Inflammatory macrophage treated with lipopolysaccharide for 4 hours (primary cell): ENCODE measurements at places on chromosomes 12 and 14.
A peak's percentile ranks its signal among the peaks of the same experiment; 100 is the strongest.

DNA sequence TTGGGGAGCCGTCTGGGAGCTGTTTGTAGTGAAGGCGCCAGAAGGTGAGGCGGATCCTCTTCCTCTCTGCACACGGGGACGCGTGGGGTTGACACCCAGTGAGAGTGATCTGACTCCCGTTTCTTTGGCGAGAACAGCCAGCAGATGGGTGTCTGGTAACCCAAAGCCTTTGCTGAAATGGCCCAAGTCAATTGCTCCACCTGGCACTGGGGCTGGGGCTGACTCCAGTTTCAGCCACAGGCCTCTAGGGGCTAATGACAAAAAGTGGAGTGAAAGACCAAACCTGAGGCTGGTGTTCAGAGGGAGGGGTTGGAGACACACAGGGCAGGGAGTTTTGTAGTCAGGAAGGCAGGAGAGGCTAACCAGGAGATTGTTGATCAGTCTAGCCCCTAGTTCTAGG is 87.0 kb downstream of the FRMD6 start:
- DNase-seq, result no peak

GRCh38 chr12:90060031-90060430 is 351.4 kb upstream of the ATP2B1 start:
- DNase-seq, result no peak

GRCh38 chr12:82047446-82047845 is 288.3 kb upstream of the PPFIA2 start:
- peak; percentile 41 for DNase-seq

GRCh38 chr12:24977060-24977459 is 28.2 kb upstream of the BCAT1 start:
- peak; percentile 88 for DNase-seq

GRCh38 chr14:100800041-100800440 is 25.9 kb upstream of the MEG3 start:
- DNase-seq, result no peak

DNA sequence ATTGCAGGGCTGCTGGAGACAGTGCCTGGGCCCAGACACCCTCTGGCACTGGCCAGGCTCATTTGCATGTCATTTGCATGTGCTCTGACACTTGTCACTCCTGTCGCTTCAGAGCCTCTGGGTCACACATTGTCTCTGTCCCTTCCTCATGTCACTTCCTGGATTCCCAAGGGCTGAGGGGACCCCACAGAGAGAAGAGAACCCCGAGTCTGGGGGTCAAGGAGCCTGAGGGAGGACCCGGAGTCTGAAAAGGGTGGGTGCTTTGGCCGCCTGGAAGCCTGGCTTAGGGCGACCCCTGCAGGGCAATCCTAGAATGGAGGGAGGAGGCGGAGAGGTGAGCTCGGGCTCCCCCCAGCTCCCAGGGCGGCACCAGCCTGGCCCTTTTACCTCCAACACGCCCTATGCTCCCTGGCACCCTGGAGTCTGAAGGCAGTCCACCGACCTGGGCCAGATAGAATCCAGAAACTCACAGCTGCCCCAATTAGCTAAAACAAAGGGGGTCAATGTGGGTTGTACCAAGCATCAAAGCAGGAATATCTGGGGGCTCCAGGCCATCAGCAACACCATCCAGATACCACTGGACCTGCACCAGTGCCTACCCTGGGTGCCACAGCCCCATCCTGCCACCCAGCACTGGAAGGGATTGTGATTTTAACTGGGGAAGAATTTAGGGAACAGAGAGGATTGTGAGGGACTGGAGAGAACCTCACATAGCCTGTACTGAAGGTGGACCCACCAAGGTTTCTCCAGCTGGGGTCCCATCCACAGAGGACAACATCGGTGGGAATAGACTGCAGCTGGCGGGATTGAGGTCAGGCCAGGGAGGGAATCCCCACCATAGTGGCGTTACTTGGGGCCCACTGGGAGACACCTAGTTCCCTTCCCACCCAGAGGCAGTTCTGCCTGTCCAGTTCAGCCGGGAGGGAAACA is 21.8 kb upstream of the KRT78 start:
- DNase-seq, result peak; percentile 41

DNA sequence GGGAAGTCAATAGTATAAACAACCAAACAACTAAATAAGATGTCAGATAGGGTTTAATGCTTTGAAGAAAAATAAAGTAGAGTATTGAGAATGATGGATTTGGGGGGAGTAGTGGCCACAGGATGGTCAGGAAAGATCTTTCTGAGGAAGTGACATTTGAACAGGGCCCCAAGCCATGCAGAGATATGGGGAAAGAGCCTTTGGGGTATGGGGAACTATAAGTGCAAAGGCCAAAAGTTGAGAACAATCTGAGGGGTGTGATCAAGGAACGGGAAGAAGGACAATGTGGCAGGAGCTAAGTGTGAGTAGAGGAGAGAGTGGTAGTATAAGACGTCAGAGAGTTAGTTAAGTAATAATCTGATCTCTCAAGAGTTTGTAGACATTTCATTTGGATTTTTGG is 1.3 kb downstream of the MRPS35 start:
- peak; percentile 48 for DNase-seq

GRCh38 chr14:22336031-22336430 is 253.0 kb downstream of the DAD1 start:
- DNase-seq, result no peak

- no peak for DNase-seq
These were observed 38.1 kb downstream of the DIO3 start for GRCh38 chr14:101599234-101599885.

DNA sequence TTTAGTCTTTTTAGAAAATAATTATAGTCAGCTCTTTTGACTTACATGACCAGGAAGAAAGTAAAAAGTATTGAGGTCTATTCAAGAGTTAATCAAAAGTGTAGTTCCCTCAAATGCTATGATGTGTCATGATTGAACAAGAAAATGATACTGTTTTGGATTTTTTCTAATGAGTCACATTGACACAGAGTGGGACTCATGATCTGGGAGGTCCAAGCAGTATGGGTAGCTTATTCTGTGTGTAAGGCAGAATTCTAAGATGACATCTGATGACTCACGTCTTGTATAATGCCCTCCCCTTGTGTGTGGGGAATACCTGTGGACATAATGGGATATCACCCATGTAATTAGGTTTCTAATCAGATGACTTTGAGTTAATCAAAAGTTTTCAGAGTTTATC is 178.1 kb upstream of the DDHD1 start:
- no peak for DNase-seq

DNA sequence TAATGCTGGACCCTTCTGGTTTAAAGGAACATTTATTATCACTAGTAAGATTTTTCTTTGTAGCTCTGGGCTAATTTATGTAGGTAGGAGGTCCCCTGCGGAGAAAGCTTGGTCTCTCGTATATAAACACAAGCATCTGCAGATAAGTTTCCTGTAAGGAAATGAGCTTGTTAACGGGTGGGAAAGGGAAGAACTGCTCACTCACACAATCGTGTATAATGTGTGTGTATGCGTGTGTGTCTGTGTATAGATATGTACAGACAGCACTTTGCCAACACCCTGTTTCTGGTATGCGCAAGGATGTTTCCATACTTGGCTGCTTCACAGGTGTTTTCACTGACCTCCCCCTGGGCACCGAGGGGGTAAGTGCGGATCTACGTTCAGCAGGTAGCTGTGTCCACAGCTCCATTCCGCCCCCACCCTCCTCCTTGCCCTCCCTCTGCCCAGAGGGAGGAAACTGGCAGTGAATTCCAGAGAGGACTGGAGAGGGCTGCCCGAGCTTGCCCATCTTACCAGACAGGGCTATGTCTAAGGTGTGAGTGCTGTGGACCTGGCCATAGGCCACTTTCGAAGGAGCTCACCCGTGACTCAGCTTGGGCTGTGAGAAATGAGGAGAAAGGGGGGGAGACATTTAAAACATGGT is 65.2 kb downstream of the NINJ2 start:
- DNase-seq, result no peak

GRCh38 chr14:105908481-105908911 is 382.1 kb downstream of the TMEM121 start:
- DNase-seq, result no peak

DNA sequence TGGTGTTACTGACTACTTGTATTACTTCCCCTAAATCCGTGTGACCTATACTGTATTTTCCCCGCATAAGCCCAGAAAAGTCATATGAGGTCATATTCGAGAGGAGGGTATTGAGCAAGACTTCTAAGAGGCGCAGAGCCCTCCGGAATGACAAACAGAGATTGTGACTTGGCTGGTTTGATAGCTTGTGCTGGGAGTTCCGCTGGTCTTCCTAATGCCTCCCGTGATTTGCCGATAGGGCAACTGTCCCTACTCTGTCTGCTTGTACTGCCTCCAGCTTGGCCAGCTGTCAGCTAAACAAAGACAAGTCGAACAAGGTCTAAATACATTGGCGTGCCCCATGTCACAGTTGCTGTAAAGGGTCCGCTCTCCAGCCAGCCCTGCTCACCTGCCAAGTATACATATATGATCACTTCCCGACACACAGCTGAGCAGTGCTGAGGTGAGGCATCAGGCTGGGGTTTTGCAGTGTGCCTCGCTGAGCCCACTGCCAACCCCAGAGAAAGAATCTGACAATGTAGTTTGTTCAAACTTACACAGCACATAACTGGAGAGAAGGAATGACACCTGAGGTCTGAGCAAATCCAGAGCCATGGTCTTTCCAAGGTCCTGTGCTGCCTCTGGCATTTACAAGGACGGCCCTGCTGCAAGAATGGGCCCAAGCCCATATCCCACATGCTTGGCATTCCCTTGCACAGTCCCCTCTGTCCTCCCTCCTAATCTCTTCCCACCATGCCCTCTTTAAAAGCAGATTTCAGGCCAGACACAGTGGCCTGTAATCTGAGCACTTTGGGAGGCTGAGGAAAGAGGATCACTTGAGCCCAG is 23.7 kb downstream of the LGMN start:
- peak; percentile 98 for DNase-seq

- no peak for DNase-seq
These were observed 17.1 kb upstream of the MYO1H start for GRCh38 chr12:109330282-109331230.

- no peak for DNase-seq
These were observed 68.8 kb downstream of the TMX1 start for GRCh38 chr14:51308866-51309265.

DNA sequence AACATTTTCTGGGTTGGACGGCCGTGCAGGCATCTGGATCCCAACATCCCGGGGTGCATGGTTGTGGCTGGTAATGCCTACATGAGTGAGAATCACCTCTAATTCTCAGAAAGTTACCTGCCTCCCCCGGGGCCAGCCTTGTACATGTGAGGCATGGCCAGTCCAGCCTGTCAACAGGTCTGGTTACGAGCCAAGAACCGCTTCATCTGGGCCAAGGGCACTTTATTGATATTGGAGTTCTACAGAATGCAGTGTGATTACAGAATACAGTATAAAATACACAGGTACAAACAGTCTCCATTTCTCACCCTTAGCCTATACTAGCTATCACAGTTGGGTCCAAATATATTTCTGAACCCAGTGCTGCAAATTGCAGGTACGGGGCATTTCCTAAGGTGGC is 84.9 kb upstream of the EVL start:
- no peak for DNase-seq

- DNase-seq, result no peak
These were observed 137.5 kb downstream of the FSCB start for GRCh38 chr14:44369401-44370123.

DNA sequence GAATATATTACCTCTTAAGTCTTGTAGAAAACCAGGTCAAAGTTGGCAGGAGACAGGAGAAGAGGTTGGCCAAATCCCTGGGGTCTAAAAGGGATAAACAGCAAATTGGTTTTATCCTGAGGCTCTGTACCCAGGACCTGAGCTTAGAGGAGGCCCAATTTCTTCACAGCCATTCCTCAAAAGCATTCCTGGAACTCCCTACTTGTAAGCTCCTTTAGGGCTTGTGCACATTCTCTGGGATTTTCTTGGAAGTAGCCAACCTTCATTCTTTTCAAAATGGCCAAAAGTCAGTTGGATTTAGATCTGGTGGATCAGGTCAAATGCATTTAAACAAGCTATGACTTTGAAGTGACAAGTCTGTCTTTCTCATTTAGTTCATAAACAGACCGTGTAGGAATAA is 152.1 kb upstream of the PLXNC1 start:
- DNase-seq, result no peak

- peak; percentile 71 for DNase-seq
These were observed 5.7 kb downstream of the MLF2 start for GRCh38 chr12:6747216-6747615.

DNA sequence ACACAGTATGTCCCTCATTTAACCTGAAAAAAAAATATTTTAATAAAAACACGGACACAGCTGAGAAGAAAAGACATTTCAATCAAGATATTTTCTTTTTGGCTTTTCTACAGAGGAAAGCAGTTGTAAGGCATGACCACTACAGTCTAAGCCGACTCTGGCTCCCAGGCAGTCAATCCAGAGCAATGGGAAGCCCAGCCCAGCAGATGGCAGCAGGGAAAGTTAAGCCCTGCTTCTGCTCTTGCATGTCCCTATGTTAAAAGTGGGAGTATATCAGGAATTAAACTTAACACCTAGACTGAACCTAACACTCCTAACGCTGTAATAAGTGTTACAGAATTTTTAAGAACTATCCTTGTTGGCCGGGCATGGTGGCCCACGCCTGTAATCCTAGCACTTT is 19.5 kb upstream of the HAL start:
- peak; percentile 50 for DNase-seq

- no peak for DNase-seq
These were observed 444.6 kb downstream of the RAD51B start for GRCh38 chr14:68264260-68264569.

- peak; percentile 27 for DNase-seq
These were observed 52.2 kb downstream of the CHST11 start for GRCh38 chr12:104508752-104509446.

DNA sequence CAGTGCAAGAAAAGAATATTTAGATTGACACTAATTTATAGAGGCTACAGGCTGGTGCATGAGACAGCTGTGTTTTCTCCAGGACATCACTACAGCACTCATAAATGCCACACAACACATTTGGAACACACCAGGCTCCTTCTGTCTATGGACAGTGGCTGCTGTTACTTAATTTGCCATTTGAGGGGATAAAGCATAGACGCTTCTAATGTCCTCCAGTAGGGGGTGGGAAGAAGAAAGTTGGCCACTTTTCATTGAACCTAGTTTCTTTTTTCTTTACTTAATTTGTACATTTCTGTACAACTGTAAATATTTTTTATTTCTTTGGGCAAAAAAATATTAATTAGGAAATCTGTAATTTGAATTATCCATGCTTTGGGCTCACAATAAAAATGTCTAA is 12.4 kb upstream of the RTN1 start:
- DNase-seq, result peak; percentile 22

GRCh38 chr14:69005432-69006148 is 26.5 kb upstream of the ACTN1 start:
- peak; percentile 52 for DNase-seq
